Epithelial cell of alveolus of lung (primary cell): ENCODE measurements at places on chromosomes 5 and 9. TPM values are rescaled to one million over a fixed set of nuclear protein-coding genes. Genes with fewer than 3 reads are reported as not detected.

The PKD2L2 gene
- total RNA-seq = not detected in 2 replicates

The FOXI1 gene
- total RNA-seq = not detected in 2 replicates

The EHMT1 gene
- total RNA-seq = 44.8 and 45.5 TPM in 2 replicates

The PCDHB1 gene
- not detected in 2 replicates for total RNA-seq

The INSL4 gene
- total RNA-seq = not detected in 2 replicates

The CCDC183 gene
- total RNA-seq = 1.1 TPM in 1 of 2 replicates, not detected in the other

The RICTOR gene
- total RNA-seq = 15.1 and 18.3 TPM in 2 replicates

The C9orf72 gene
- 7.6 and 15.6 TPM in 2 replicates for total RNA-seq

The PRUNE2 gene
- total RNA-seq = 2.2 and 2.6 TPM in 2 replicates

The ZNF608 gene
- 9.3 and 46.2 TPM in 2 replicates for total RNA-seq

The ZNF367 gene
- 2.8 and 3.2 TPM in 2 replicates for total RNA-seq

The EFNA5 gene
- 6.4 and 6.6 TPM in 2 replicates for total RNA-seq

The RASA1 gene
- 18.2 and 23.1 TPM in 2 replicates for total RNA-seq

The IFNA6 gene
- not detected in 2 replicates for total RNA-seq

The SPATA31C1 gene
- total RNA-seq = not detected in 2 replicates

The PRSS3 gene
- 4.2 and 18.9 TPM in 2 replicates for total RNA-seq

The DMRTA1 gene
- 0.26 TPM in 1 of 2 replicates, not detected in the other for total RNA-seq

The OR1J1 gene
- total RNA-seq = not detected in 2 replicates

The TMEM232 gene
- 0.24 and 3.1 TPM in 2 replicates for total RNA-seq

The PLCXD3 gene
- total RNA-seq = under 0.01 and 0.64 TPM in 2 replicates

The VCP gene
- 137 and 313 TPM in 2 replicates for total RNA-seq

The GRM6 gene
- not detected in 2 replicates for total RNA-seq
